HL-60 (cell line): ENCODE measurements at places on chromosomes 11 and 22.

GRCh38 chr22:50276143-50276542 is 6.0 kb upstream of the MAPK11 start:
- DNase-seq: peak; percentile 85

GRCh38 chr11:31740131-31740530 is 71.0 kb downstream of the PAX6 start:
- DNase-seq: no peak

DNA sequence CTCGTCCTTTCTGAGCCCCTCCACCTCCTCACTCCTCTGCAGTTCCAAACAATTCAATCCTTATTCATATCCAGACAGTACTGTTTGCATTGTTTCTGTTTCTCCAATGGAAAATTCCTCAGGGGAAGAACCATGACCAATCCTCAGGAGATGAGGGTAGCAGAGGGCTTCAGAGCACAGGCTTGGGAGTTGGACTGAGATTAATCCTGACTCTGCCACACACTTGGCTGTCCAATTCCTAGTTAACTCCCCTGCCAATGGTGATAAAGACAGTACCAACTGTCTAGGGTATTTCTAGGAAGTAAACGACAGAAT is 58.0 kb downstream of the MICAL3 start:
- DNase-seq: no peak

DNA sequence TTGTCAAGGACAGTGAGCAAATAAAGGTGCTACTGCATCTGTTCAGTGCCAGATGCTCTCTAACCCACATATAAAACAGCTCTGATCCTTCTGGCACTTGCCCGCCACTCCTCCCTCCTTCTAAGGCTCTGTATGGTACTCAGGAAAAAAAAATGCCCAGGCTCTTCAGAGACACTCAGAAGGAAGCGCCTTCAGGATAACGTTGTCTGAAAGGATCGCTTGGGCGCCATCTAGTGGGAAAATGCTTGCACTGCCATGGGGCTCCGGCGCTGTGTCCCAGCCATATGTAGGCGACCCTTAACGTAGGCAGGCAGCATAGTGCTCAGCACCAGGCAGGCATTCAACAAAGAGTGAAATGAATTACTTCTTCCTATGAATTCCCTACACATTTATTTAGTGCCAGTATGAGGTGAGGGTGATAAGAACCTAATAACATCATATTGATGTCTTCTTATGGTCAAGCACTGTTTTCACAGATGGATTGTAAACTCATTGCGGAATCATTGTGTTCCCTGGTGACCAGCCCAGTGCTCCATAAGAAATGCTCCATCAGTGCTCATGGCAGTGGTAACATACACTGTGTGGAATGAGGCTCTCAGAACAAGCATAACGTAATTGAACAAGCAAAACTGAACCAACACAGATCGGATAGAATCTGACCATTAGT is 39.6 kb downstream of the PAMR1 start:
- peak; percentile 49 for DNase-seq

- DNase-seq: no peak
Measured at GRCh38 chr22:49678842-49679170, 148.9 kb downstream of the BRD1 start.

DNA sequence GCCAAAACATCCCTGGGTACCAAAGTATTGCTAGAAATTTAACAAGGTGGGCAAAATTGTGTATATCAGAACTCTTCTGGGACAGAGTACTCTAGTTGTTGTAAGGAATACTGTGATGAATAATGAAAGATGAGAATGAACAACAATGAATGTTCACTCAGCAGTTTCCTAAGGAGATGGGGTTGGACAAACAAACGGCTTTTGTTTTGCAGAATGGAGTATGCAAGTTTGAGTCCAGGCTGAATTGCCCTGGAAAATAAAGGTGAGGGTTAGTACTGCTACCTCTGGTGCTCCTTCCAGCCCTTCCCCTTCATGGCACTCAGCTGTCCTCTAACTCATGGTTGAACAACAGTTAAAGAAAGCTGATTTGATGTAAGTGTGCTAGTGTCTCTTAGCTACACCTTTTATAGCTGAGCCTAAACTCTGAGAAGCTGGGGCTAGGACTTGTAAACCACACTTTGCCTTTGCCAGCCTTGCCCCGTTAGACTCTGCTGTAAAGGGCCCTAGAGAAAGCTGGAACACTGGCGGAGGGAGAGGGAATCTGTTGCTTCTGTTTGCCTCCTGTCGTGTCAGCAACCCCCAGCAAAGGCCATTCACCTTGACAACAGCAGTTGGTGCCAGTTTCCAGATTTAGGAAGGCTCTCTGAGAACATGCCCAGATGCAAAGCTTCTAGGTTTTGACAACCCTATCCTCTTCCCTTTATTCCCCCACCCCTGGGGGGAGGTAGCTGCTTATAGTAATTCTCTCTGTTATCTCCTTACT is 41.2 kb upstream of the POLD3 start:
- no peak for DNase-seq

GRCh38 chr11:71562120-71562519 is 3.2 kb upstream of the KRTAP5-10 start:
- no peak for DNase-seq

DNA sequence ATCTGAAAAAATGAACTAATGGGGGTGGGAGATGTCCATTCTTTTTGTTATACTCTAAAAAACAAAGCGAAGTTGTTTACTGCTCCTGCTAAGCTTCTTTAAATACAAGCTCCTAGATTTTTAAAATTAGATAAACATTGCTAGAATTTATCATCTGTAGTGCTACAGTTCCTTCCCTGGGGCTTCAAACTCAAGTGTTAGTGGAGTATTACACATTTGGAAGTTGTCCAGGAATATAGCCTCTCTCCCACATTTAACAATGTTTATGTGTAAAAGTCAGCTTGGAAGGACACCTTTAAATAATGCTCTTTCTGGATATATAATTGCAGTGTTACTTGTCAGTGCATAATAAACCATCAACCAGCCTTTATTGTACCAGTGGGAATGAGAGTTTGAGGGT is 155.5 kb downstream of the SPON1 start:
- no peak for DNase-seq
